ENCODE measurements at places on chromosomes 12 and 14.

GRCh38 chr12:55724226-55724939 lies 4.2 kb downstream of the RDH5 start:
- DNase-seq: peak; percentile 58

DNA sequence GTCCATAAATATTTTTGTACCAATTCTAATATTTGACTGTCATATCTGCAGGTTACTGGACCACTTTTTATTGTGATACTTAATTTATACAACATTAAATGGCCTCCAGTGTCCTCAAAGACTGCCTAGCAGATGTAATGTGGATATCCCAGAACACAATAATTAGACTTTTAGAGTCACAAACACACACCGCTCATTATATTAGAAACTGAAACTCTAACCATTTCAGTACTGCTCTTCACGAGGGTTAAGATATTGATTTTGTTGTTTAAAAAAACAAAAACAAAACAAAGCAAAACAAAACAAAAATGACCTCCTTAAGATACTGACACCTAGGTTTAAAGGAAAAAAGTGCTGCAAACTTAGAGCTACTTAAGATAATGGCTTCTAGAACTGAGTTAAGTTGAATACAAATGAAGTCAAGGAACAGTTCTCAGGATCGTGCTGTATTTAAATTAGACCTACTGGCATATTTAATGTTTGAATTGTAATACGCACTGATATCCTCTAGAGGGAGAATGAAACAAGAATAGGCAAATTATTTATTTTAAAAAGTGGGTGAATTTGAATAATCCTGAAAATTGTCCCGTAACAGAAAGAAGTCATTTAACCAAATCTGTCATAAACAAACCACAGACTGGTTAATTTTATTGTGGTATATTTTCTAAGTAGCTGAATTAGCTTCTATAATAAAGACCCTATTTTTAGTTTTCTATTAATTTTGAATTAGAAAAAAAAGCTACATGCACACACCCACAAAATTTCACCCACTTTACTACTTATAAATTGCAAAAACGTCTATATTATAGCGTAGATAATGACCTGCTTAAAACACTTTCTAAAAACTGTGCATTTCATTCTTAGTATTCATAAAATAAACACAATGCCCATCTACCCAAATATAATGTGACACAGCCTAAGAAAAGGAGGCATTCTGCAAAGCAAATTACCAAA lies 395.2 kb upstream of the DCN start:
- DNase-seq: no peak

GRCh38 chr12:108821407-108822397 lies 35.7 kb downstream of the SSH1 start:
- DNase-seq: no peak

DNA sequence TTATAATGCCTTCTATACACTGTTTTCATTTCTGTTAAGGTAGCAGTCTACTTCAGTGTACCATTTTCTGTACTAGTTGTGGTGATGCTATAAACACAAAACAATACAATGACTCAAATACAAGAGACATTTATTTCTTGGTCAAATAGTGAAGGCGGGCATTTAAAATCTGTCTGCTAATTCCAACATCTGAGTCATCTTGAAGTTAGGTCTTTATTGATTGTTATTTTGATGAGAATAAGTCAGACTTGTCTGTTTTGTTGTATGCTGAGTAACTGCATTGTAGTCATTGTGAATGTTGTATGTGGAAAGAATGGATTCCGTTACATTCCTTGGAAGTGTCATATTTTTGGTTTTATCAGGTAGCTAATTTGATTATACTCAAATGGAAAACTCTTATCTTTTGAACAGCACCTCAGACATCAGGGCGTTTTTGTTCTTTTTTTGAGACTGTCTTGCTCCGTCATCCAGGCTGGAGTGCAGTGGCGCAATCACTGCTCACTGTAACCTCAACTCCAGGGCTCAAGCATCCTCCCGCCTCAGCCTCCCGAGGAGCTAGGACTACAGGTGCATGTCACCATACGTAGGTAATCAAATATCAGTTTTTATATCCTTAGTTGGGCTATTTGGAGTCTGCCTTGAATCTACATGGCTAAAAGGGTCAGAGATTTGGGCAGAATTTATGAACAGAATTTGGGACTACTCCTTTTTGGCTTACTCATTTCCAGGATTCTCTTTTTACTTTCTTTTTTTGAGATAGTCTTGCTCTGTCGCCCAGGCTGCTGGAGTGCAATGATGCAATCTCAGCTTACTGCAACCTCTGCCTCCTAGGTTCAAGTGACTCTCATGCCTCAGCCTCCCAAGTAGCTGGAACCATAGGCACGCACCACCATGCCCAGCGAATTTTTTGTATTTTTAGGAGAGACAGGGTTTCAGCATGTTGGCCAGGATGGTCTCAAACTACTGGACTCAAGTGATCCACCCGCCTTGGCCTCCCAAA lies 56.8 kb downstream of the PAPLN start:
- no peak for DNase-seq

DNA sequence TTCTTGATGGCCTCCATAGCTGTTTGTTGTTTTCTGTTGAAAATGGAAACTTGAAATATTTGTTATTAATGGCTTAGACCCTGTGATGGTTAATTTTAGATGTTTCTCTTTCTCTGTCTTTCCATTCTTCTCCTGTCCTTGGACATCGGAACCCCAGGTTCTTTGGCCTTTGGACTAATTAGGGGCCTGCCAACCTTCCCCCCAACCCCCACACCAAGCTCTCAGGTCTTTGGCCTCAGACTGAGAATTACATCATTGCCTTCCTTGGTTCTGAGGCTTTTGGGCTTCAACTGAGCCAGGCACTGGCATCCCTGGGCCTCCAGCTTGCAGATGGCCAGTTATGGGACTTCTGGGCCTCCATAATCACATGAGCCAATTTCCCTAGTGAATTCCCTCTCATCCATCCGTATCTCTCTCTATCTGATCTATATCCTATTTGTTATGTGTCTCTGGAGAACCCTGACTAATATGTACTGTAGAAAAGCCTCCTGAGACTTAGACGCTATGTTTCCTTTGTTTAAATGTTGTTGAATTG lies 71.6 kb downstream of the FGD4 start:
- DNase-seq: no peak

DNA sequence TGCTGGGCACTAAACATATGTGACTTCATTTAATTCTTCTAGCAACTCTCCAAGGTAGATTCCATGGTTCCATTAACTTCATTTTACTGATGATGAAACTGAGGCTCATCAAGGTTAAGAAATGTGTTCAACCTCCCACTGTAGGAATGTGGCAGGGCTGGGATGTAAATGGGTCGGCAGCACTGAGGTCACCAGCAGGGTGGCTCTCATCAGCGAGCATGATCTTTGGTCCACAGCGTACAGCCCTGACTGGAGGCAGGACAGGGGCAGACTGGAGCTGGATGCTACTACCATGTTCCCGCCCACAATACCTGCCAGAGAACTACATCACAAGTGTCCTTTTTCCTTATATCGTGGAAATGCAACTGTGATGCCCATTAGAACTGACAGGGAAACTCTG lies 4.6 kb downstream of the APPL2 start:
- no peak for DNase-seq

- no peak for DNase-seq
Measured at GRCh38 chr14:71487941-71488340, 444.3 kb upstream of the RGS6 start.

DNA sequence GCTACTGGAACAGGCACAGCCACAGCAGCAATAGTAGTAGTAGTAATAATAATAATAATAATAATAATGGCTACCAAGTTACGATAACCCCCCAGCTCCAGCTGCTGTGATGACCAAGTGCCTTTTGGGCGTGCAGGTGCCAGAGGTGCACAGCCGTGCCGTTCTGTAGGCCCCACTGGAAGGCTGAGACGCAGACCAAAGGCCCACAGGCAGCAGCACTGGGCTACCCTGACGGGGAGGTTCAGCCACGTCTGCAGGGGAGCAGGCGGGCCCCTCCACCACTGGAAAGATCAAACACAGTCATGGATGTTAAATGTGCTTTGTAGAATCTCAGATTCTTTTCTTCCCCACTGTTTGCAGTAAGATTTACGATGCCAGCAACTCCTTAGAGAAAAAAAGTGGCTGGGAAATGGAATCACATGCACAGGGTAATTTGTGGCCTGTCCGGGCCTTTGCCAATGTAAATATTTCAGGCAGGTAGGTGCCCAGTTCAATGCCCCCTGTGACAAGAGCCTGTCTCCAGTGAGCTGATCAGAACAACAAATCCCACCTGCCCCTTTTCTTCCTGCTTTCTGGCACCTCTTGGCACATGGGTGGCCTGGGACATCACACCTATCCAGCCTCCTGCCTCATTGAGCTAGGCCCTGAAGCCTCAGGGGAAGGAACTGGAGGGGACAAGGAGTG lies 32.6 kb downstream of the CCDC85C start:
- DNase-seq: no peak

DNA sequence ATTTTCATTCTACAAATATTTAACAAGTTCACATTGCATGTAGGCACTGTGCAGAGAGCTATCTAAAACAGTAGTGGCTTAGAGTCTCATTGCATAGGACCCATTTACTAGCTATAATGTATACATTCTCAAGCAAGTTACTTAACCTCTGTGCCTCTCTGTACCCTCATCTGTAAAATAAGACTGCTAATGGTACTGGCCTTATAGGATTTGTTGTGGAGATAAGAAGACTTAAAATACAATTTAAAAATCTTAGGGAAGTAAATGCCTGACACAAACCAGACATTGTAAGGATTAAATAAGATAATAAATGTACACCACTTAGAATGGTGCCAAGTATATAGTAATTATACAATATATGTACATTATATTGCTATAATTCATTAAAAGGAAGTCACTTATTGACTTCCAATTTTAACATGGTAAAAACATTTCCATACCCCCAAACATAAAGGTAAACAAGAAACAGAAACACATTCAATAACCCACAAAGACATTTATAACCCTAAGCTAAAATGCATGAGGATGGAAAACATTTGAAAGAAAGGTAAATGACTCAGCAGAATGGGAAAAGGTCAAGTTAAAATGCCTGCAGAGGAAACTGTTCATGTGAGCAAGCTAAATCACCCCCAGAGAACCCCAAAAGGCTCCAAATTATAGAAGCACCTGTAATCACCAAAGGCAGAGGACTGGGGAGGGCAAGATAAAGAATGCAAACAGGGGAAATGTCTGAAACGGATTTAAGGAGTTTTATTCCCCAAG lies 30.8 kb downstream of the RPS6KA5 start:
- no peak for DNase-seq

DNA sequence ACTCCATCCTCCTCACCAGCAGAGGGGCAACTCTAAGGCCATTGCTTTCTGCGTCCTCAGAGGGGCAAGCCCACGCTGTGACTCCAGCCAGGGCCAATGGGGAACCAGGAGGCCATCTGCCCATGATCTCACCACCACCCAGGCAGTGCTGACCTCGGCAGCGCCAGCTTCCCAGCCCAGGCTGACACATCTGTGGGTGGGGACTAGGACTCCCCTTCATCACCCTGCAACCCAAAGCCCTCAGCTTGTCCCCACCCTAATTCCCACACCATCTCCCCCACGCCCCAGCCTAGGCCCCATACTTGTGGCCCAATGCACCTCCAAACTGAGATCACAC lies 58.6 kb downstream of the VWF start:
- no peak for DNase-seq

- no peak for DNase-seq
Measured at GRCh38 chr12:46678426-46678825, 147.4 kb downstream of the SLC38A4 start.

DNA sequence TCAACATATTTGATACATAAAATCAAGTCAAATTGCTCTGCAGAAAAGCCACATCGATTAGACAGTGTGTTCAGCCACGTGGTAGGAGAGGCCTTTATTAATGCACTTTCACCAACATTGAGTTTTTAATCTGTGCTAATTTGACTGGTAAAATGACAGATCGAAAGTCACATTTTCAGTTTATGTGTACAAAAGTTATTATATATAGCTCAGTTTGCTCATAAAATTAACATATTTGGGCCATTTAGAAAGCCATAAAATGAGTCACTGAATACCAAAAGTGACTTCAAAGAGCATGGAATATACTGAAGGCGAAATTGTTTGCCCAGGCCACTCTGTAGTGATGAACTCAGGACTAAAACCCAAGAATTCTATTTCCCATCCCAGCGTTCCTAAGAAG lies 26.0 kb downstream of the C12orf42 start:
- DNase-seq: no peak

DNA sequence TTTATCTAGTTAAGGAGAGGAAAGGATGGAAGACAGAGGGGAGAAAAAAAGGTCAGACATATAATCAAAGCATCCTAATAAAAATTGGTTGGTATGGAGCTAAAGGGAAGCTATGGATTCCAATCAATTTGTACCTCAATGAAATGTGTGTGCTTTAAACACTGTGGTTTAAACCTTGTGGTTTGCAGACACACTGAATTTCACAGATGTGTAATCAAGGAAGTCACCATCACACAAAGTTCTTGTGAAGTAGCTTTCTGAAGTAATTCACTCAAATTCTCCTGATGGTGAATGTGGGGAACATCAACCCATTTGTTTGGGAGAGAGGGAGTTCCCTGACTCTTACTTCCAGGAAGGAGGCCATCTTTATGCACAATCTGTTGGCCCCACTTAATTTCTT lies 243.3 kb upstream of the KRR1 start:
- no peak for DNase-seq
